Activated CD8-positive, alpha-beta memory T cell treated with anti-CD3 and anti-CD28 coated beads for 4 hours (primary cell): ENCODE measurements at places on chromosomes 3 and 15.

GRCh38 chr15:93823971-93824913, 407.1 kb upstream of the MCTP2 start:
- DNase-seq: no peak

- DNase-seq: no peak
Measured at GRCh38 chr3:128376516-128376915, 90.2 kb downstream of the DNAJB8 start.

GRCh38 chr3:194283221-194284006, 67.7 kb downstream of the CPN2 start:
- no peak for DNase-seq

GRCh38 chr3:58535531-58536500, 1.2 kb downstream of the ACOX2 start:
- no peak for DNase-seq

GRCh38 chr3:172142051-172142863, 102.9 kb downstream of the FNDC3B start:
- no peak for DNase-seq

- DNase-seq: no peak
Measured at GRCh38 chr3:123303976-123304560, 102.3 kb downstream of the SEC22A start.

- DNase-seq: no peak
Measured at GRCh38 chr3:179961703-179962078, 75.0 kb downstream of the PEX5L start.
